ENCODE measurements at places on chromosomes 12 and 14. TPM values are rescaled to one million over a fixed set of nuclear protein-coding genes. Genes with fewer than 3 reads are reported as not detected.

Gene TMEM30B
- total RNA-seq: 0.83 TPM

DNA sequence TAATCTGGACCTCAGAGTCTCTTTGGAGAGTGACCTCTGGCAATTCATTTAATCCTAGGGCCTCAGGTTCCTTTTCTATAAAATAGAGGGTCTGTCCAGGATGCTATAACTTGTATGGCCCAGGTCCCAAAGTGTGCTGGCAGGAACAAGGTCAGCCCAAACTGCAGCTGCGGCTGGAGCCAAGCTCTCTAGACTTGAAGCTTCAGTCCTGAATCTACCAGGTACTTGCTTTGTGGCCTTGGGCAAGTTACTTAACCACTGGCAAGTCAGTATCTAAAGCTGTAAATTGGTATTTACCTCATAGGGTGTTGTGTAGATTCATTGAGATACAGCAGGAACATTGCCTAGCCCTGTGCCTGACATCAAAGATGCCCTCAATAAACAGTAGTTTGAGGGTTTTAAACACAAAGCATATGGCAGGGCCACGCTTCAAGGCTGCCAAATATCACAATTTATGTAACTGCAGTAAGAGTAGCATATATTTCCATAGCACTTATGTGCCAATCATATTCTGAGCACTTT lies 21.7 kb downstream of the CPM start:
- no peaks in the 10 kb centered on the region for H3K36me3 ChIP-seq
- no peak for DNase-seq
- H3K27me3 ChIP-seq: no peaks in the 10 kb centered on the region
- H3K27ac ChIP-seq: no peak overlapping the region
- H3K4me1 ChIP-seq: no peaks in the 10 kb centered on the region

DNA sequence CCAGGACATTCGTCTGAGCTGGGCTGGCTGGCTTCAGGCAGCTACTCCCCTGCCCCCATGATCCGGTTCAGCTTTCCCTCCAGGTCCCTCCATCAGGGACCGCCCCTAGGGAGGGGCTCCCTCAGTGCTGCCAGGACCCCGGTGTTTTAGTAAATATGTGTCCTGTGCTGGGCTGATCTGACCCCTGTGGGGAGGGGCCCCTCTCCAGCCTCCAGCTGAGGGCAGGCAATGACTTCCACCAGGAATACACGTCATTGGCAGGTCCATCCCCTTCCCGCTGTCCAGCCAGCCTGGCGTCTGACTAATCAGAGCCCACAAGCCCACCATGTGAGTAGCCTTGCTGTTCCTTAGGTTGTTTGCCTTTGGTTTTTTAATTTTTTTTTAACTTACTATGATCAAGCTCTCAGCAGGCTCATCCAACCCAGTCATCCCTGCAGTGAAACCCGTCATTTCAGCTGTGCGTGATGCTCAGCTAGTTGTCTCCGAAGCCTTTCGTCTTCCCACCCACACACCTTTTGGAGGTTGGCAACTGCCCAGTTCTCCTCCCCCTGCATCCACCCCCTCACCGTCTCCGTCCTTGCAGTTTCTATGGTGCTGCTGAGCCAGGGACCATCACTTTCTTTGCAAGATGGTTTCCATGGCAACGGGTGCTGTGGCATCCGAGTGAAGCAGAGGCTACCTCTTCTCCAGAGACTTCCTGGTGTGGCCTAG lies 16.0 kb upstream of the SERPINA4 start:
- DNase-seq: no peak
- H3K4me1 ChIP-seq: no peaks in the 10 kb centered on the region
- no peak overlapping the region for H3K4me3 ChIP-seq
- no peaks in the 10 kb centered on the region for H3K27me3 ChIP-seq
- H3K36me3 ChIP-seq: no peaks in the 10 kb centered on the region

GRCh38 chr14:104428333-104428851 lies 151.2 kb upstream of the C14orf180 start:
- no peaks in the 10 kb centered on the region for H3K36me3 ChIP-seq
- H3K4me3 ChIP-seq: no peak overlapping the region
- peaks cover 72% of the 10 kb centered on the region for H3K27me3 ChIP-seq
- H3K4me1 ChIP-seq: no peaks in the 10 kb centered on the region
- no peak overlapping the region for H3K27ac ChIP-seq

DNA sequence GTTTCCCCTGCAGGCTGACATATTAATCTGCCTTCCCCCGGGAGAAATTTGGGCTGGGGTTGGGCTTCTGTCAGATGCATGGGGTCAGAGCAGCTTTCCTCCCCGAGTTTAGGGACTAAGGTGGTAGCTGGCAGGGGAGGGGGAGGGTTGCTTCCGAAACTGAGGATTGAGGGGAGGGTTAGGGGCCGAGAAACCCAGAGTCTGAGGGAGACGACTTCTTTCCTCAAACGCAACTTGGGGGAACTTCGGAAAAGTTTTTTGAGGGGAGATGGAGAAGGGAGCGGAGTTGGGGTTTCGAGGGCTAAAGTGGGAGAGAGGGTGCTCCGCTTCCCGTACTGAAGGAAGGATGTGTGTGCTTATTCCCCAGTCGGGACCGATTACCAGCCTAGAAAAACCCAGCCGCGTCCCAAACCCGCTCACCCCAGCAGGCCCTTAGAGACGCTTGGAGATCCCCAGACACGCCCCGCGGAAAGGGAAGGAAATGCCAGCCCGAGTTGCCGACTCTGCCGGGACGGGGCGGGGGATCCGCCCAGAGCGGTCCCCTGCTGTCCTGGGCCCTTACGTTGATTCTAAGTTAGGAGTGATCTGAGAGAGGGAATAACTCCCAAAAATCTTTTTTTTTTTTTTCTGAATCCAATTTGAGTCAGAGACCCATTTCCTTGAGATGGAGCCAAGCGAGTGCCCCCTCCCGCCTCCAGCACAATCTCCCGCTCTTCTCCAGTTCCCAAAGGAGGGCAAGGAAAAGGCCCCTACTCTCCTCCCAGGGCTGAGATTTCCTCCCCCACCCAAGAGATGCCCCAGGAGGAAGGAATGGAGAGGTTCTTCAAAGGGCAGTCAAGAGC lies 61.9 kb downstream of the SMUG1 start:
- H3K27me3 ChIP-seq: no peaks in the 10 kb centered on the region
- DNase-seq: no peak
- peak overlapping the region; percentile 85 for H3K27ac ChIP-seq
- H3K4me3 ChIP-seq: peak overlapping the region; percentile 68
- peaks cover 46% of the 10 kb centered on the region for H3K4me1 ChIP-seq
- no peaks in the 10 kb centered on the region for H3K36me3 ChIP-seq

GRCh38 chr14:29755311-29756018 lies 172.2 kb downstream of the PRKD1 start:
- DNase-seq: no peak
- H3K27ac ChIP-seq: no peak overlapping the region
- no peaks in the 10 kb centered on the region for H3K36me3 ChIP-seq
- no peaks in the 10 kb centered on the region for H3K27me3 ChIP-seq
- H3K4me1 ChIP-seq: no peaks in the 10 kb centered on the region

Gene GPRC5A
- 4.6 TPM for total RNA-seq

GRCh38 chr14:76509311-76509710 lies 133.4 kb downstream of the ESRRB start:
- H3K27me3 ChIP-seq: peaks cover 23% of the 10 kb centered on the region
- no peaks in the 10 kb centered on the region for H3K4me1 ChIP-seq
- H3K4me3 ChIP-seq: no peak overlapping the region
- H3K36me3 ChIP-seq: no peaks in the 10 kb centered on the region

GRCh38 chr12:33586576-33586975 lies 147.0 kb upstream of the SYT10 start:
- H3K4me3 ChIP-seq: no peak overlapping the region
- no peak for DNase-seq
- no peaks in the 10 kb centered on the region for H3K4me1 ChIP-seq
- no peaks in the 10 kb centered on the region for H3K36me3 ChIP-seq
- no peaks in the 10 kb centered on the region for H3K27me3 ChIP-seq

GRCh38 chr12:43824207-43824775 lies 11.6 kb upstream of the TMEM117 start:
- H3K36me3 ChIP-seq: no peaks in the 10 kb centered on the region
- H3K4me1 ChIP-seq: no peaks in the 10 kb centered on the region
- no peaks in the 10 kb centered on the region for H3K27me3 ChIP-seq

DNA sequence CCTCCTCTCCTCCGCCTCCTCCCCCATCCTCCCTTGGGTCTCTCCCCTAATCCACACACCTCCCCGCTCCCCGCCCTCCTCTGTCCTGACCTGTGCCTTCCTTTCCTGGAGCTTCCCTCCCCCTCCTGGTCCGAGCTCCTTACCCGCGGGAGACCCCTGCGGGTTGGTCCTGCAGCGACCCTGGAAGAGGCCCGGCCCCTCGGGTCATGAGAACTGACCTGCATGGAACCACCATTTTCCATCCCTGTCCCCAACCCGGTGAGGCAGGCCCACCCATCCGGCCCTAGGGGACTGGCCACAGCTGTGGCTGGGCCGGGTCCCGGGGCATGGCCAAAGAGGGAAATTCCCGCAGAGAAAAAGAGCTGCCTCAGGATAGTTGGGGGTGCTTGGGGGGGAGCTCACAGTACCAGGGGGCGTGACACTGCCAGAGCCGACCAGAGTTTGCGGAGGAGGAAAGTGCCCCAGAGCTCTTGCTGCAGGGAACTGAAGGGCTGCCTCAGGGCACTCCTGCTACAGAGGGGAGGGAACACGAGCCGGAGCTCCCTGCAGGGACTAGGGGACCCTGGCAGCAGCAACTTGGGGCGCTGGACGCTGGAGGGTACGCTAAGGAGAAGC lies 613 bp downstream of the ARHGEF40 start:
- peak overlapping the region; percentile 79 for H3K4me3 ChIP-seq
- peaks cover 2% of the 10 kb centered on the region for H3K36me3 ChIP-seq
- peak overlapping the region; percentile 88 for H3K27ac ChIP-seq
- DNase-seq: no peak
- H3K27me3 ChIP-seq: no peaks in the 10 kb centered on the region

- DNase-seq: no peak
Observed at GRCh38 chr12:9648701-9649531, 20.6 kb upstream of the CLEC2D start.

Gene OASL
- total RNA-seq: 0.75 TPM

DNA sequence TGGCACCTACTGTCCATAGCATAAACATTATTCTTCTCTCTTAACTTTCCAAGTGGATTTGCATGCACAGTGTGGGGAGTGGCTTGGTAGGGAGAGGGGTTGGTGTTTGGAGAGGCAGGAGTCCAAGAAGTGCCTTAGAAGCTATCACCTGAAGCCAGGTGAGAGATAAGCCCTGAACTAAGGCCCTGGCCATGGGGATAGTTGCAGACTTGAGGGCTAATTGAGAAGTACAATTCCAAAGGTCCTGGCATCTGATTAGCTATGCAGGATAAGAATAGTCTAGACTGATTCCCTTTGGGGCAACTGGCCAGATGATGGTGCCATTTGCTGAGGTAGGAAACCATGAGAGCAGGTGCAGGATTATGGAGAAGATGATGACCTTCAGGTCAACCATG lies 2.0 kb upstream of the PCK2 start:
- no peaks in the 10 kb centered on the region for H3K36me3 ChIP-seq
- DNase-seq: no peak
- no peak overlapping the region for H3K27ac ChIP-seq
- H3K27me3 ChIP-seq: no peaks in the 10 kb centered on the region
- H3K4me3 ChIP-seq: no peak overlapping the region

Gene KCNK10
- total RNA-seq: 0.17 TPM

DNA sequence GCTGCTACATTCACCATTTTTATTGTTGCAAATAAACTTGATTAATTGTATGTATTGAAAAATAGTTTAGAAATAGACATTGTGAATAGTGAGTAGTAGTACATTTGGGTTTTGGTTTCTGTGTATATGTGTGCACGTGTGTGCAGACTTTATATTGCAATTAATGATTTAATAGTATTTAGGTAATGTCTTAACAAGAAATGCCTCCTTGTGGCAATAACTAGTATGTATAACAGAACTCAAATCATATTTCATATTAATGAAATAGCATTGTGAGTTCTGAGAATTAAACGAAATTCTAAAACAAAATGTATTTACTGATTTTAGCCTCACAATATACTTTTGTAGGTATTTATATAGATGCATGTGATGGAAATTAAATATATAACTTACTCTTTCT lies 100.1 kb downstream of the SCAF11 start:
- peaks cover 9% of the 10 kb centered on the region for H3K36me3 ChIP-seq
- no peak overlapping the region for H3K27ac ChIP-seq
- H3K4me3 ChIP-seq: no peak overlapping the region
- no peaks in the 10 kb centered on the region for H3K27me3 ChIP-seq
- DNase-seq: no peak

DNA sequence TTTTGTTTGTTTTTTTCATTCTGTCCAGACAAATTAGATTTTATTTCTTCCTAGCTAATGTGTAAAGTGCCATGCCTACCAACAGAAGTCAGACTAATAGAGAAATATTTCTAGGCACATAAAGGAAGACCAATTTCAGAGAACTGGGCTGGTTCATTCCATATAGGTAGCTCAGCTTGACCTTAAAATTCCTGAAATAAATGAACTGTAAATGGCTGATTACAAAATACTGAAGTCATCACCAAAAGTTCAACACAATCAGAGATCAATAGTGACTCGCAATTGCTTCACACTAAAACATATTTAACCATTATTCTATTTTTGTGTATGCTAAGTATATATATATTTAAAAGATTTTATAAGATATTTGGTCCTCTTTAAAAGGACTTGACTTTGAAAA lies 34.2 kb downstream of the PTPRB start:
- DNase-seq: no peak
- H3K27ac ChIP-seq: no peak overlapping the region
- no peak overlapping the region for H3K4me3 ChIP-seq

DNA sequence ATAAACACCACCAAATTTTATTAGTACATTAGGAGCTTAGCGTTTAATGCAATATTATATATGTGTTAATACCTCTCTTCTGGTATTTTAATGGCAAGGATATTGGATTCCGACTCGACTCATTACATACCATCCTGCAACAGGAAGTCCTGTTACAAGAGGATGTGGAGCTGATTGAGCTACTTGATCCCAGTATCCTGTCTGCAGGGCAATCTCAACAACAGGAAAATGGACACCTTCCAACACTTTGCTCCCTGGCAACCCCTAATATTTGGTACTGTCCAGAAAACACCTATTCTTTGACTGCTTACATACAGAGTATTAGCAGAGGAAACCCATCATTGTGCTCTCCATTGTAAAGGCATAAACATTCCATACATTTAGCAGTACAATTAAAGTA lies 45.2 kb downstream of the VEZT start:
- H3K27ac ChIP-seq: no peak overlapping the region
- peaks cover 18% of the 10 kb centered on the region for H3K4me1 ChIP-seq
- H3K27me3 ChIP-seq: no peaks in the 10 kb centered on the region
- H3K4me3 ChIP-seq: no peak overlapping the region

Data from esophagus muscularis mucosa (tissue), 4 donors.